ENCODE measurements at places on chromosomes 4 and X.

GRCh38 chr4:147578593-147578992 lies 38.6 kb upstream of the TMEM184C start:
- no peak for DNase-seq

DNA sequence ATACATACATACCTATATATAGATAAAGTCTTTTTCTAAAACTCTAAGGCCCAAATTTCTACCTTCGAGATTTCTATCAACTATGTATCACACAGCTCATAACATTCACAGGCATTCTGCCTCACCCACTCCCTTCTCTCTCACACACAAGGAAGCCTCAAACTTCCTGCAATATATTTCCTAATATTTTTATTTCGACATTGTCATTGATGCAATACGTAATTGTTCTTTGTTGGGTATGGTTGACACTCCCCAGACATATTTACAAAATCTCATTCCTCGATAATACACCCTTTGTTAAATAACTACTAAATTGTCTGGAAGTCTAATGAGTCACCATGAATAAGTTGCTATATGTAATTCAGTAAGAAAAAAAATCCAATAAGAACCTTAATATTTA lies 143.5 kb downstream of the HNRNPD start:
- no peak for DNase-seq

DNA sequence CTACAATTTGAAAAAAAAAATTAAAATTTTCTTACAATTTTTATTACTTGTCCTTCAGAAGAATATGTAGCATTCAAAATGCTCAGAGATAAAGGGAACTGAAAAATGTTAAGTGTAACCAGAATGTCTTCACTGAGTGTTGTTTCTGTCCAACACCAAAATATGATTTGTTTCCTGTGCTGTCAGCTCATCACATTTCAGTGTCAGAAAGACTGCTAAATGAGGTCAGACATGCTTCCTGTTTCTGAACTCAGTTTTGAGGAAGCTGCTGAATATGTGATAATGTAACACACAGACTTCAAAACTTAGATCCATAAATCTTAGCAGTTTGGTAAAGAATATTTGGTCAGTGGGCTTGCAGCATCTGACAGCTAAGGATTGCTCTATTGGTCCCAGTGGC lies 1849.7 kb downstream of the PCDH7 start:
- no peak for DNase-seq

DNA sequence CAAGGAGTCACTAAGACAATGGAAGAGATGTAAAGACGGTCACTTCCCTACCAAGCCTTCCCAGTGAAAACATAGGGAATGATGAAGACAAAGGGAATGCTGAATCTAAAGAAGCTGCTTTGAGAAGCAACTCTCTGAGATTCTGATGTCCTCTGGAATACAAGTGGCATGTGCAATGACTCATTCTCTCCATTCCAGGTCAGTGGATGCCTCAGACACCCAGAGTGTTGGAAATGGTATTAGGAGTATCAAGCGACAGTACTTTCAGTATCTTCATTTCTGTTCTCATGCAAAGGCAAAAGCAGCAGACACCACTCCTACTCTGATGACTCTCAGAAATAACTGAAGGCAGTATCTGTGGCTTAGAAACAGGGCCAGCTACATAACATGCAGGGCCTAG lies 102.6 kb downstream of the FSTL5 start:
- DNase-seq = no peak

DNA sequence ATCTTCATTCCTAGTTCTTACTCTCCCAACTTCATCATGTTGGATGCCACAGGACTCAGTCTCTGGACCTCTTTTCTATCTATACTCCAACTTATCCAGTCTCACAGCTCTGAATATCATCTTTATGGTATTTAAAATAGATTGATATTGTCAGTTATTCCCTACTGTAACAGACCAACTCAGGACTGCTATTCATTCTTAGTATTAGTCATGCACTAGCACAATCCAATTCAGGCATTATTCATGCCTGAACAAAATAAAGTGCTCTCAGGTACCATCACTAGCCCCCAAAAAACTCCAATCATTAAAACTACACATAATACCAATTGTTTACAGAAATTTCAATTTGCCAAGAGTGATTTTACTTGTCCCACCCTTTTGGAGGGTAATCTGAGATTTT lies 37.7 kb downstream of the FRYL start:
- DNase-seq = no peak

DNA sequence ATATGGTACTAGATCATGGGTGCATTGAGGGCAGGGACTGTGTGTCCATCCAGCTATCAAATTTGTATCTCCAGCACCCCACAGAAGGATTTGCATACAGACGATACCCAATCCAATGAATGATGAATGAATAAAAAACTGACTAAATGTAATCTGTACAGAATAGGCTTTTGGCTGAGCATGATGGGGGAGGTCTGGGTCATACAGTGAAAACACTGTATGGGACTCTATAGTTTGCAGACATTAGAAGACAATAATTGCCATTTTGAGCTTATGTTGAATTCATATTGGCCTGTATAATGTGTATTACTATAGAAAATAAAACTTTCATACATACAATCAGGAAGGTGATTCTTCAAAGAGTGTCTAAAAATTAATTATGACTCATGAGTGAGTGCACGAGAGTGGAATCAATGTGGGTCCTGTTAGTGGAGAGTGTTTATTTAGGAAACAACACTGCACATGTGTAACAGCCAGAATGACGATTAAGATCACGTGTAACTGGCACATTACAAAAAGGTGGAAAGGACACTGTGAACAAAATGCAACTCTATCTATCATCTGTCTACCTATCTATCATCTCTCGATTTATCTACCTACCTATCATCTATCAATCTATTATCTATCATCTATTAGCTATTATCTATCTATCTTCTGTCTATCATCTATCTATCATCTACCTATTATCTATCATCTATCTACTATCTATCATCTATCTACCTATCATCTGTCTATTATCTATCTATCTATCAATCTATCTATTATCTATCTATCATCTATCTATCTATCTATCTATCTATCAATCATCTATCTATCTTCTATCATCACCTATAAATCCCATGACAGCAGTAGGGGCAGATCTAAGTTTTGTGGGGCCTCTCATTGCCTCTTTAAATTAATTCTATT lies 201.3 kb downstream of the PTTG2 start:
- DNase-seq = no peak

- no peak for DNase-seq
These were observed 275.4 kb upstream of the PITX2 start for GRCh38 chr4:110898290-110898689.

- no peak for DNase-seq
These were observed 23.0 kb downstream of the GALNT7 start for GRCh38 chr4:173191623-173192041.

DNA sequence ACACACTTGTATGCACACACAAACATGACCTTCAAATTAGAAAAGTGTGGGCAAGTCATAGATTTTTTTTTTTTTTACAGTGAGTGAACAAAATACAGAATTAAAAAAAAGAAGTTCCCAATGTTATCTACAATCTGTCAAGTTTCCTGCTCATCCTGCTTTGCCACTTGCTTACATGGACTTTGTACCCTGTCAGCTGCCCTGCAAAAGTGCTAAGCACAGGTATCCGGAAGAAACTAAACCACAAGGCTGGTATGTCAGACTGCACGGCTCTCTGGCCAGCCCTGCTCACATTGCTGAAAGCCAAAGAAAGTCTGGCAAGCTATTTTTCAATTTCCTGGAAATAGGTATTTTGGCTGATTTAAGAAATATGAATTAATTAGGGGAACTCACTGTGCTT lies 38.9 kb upstream of the BCLAF3 start:
- DNase-seq = no peak

DNA sequence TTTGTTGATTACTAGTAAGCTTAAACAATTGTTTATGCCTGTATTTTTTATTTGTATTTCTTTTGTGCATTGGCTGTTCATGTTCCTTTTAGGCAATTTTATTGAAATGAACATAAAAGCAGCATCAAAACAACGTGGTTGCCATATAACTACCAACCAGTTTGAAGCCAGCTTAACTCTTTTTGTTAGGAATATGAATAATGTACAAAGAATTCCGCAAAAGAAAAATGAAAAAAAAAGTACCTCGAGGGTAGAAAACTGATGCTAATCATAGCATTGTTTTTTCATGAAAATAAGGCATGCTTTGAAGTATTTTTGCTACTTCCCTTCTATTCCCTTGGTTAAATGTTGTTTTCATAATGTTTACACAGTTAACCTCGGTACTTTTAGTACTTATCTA lies 1024.0 kb upstream of the SLIT2 start:
- DNase-seq = no peak

GRCh38 chr4:69991016-69991415 lies 4.8 kb upstream of the STATH start:
- no peak for DNase-seq

DNA sequence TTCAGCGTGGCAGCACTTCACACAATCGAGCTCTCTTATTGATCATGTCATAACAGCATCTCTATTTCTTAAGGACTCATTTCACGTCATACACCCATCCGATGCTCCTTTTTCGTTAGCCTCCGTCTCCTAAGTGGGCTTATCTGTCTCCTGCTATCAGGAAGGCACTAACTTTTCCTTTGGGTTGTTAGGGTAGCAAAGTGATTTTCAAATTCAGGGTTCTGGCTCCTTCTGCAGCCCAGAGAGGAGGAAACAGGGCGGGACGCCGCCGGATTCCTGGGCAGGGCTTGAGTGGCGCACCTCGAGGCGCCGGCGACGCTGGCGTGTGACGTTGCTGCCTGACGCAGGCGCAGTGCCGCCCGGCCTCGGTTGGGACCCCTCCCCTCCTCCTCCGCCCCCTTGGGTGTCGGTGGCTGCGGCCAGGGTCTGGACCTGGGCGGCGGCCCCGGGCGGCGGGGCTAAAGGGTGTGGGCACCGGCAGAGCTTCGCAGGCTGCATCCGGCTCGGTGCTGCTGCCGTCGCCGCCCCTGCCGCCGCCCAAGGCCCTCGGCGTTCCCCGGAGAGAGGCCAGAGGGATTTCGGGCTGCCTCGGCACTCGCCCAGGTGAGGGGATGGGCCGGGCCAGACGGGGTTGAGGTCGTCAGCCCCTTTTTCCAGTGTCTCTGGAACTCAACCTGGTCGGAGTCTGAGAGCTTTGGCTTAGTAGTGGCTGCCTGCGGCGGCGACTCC lies at the start of gene BLTP1:
TSS of gene BLTP1 (plus strand) at position 350 of the 729 bp plus-strand sequence. CDS start 18,317 bp downstream, outside the sequence.
- DNase-seq = peak; percentile 79

- DNase-seq = no peak
These were observed 83.5 kb downstream of the ZNF674 start for GRCh38 chrX:46461660-46462191.

GRCh38 chr4:2417226-2417764 lies 1.1 kb downstream of the ZFYVE28 start:
- no peak for DNase-seq

DNA sequence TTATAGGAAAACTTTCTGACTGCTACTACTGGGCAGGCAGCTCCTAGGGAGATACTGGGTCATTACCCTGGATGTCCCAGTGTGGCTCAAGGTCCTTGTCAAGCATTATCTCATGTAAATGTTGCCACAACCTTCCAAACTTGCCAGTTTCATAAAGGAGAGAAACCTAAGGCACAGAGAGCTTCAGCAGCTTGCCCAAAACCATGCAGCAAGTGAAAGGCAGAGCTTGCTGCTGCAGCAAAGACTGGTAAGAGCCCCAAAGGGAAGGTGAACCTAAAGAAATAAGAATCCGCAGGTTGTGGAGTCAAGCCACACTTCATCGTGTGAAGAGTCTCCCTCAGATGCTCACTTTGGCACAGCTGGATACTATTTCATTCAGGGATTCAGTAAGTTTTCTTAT lies 2.3 kb downstream of the MPP1 start:
- DNase-seq = no peak

GRCh38 chr4:118683513-118683912 lies 1.7 kb upstream of the METTL14 start:
- no peak for DNase-seq

GRCh38 chr4:138236037-138236436 lies 6.1 kb downstream of the SLC7A11 start:
- DNase-seq = no peak

- DNase-seq = no peak
These were observed 96.5 kb upstream of the KLF3 start for GRCh38 chr4:38567457-38567856.

DNA sequence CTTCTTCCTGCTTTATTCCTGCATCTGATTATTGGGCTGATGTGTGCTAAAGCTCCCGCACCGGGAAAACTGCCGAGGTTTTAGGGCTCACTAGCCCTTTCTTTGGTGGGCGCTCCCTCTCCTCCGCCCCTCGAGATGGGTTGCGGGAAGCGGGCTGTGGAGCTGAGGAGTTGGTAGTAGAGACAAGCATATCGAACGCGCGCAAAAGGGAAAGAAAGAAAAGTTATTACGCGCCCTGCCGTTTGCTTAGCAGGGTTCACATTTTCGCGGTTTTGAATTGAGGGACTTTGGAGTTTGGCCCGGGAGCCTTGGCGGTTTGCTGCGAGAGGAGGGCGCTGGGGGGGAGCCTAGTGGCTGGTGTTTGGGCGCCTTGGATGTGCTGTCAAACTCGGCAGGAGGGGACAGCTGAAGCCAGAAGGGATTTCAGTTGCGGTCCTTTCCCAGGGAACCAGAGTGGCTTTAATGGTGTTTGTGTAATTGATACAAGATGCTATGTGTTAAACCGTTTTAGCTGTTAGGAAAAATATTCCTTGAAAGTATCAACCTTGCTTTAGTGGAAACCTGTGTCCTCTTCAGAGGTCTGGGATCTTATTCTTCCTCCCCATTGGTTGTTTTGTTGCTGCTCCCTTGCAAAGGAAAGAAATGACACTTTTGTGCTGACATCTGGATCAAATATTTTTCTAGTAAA lies 1.1 kb downstream of the GAB1 start:
- no peak for DNase-seq

DNA sequence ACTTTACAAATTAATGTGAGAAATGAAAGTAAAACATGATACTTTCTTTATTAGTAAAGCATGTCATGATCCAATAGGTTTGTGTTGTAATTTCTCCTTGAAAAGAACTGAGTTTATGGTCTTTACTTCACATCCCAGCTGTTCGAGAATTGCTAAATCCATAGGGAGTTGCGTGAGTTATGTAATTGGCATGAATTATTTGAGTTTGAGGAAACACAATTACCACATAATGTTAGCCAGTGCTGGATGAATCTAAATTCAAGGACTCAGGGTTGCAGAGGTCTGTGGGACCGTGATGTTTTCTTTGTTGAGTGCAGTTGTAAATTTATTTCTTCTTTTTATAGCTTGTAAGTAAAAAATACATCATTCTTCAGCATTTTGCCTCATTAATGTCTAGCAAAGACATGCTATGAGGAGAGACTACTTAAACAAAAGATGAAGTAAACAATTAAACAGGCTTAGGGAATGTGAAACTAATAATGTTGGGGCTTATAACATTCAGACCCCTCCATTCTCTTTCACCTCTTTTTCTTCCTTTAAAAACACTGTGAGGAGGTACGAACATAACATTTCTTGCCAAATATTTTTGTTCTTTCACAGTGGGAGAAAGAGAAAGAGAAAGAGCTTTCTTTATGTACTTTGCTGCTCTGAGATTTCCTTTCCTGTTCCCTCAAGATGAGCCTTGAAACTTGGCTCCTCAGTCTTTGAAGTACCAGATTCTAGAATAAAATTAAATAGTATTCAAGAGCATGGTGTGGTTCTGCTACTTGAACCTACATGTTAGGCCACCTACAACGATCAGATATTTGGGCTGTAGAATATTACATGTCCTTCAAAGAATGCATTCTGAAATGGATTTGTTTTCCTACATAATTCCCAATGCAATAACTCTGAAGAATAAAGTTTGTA lies 159.6 kb upstream of the ANK2 start:
- DNase-seq = no peak

Measured in stimulated activated CD4-positive, alpha-beta T cell treated with anti-CD3 and anti-CD28 coated beads, TNF-alpha, amount 100 ng/mL, for 48 hours (primary cell).